ENCODE measurements at places on chromosomes 6 and 20.

GRCh38 chr6:36610956-36611336, 16.8 kb downstream of the SRSF3 start:
- DNase-seq = no peak

DNA sequence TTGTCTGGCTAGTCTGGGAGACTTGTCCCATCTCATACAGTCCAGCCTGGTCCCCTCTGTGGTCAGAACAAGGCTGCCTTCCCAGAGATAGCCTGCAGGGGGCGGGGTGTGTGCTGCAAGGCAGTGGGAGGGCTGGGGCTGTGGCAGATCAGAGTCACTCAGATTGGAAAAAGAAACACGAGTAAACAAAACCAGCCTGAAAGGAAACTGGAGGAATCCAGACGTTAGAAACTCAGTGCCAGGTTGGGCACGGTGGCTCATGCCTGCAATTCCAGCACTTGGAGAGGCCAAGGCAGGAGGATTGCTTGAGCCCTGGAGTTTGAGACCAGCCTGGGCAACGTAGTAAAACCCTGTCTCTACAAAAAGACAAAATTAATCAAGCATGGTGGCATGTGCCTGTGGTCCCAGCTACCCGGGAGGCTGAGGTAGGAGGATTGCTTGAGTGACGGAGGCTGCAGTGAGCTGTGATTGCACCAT, 20.2 kb downstream of the LEMD2 start:
- DNase-seq = peak; percentile 39

GRCh38 chr20:24542721-24543120, 73.3 kb downstream of the SYNDIG1 start:
- no peak for DNase-seq

DNA sequence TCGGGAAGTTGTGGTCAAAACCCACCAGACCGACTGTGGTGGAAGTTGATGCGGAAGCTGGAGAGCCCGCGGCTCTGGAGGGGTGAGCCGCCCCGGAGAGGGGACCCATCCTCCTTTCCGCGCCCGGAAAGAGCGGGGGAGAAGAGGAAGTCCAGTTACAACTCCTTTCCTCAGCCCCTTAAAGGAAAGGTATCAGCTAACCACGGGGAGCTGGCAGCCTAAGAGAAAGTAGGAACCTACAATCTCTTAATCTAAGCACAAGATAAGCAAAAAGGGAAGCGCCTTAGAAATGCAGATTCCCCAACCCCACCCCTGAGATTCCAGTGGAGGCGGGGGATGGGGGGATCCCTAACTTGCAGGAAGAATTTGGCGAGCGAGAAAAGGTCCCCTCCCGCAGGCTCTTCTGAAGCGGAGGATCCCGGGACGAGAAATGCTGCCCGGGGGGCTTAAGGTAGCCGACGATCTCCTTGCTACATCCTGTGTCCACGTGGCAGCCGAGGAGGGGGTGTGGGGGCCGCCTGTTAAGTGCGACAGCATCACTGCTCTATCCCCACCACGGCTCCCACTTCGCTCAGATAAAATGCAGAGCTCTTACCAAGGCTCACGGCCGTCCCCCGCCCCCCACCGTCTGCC, 87.5 kb downstream of the ZFP64 start:
- DNase-seq = no peak

GRCh38 chr6:37897321-37897720, 77.8 kb downstream of the ZFAND3 start:
- no peak for DNase-seq

- DNase-seq = no peak
Measured at GRCh38 chr20:48197066-48197465, 411.8 kb upstream of the SULF2 start.
